ENCODE measurements at places on chromosomes 2 and 18.

DNA sequence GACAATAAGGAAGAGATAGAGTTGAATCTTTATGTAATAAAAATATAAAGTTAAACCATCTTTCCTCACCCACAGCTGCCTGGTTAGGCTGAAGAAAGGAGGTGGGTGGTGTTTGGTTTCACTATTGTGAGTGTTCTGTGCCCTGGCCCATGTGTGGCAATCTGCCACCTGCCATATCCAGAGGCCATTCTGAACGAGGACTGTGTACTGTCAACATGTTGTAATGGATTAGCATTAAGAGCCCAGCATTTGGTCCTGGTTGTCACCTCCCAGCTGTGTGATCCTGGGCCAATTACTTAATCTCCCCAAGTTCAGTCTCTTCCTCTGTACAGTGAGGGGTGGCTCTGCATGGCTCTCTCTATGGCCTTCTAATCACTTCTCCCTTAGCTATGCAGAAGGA, 118.2 kb upstream of the SEC11C start:
- no peak for DNase-seq

GRCh38 chr2:201059961-201060755, 11.3 kb downstream of the HYCC2 start:
- no peak for DNase-seq

GRCh38 chr2:10489842-10490555, 41.9 kb upstream of the ODC1 start:
- DNase-seq = no peak

- no peak for DNase-seq
Observed at GRCh38 chr2:55301277-55301676, 32.2 kb upstream of the MTIF2 start.

- no peak for DNase-seq
Observed at GRCh38 chr2:136527560-136527959, 237.8 kb upstream of the THSD7B start.

DNA sequence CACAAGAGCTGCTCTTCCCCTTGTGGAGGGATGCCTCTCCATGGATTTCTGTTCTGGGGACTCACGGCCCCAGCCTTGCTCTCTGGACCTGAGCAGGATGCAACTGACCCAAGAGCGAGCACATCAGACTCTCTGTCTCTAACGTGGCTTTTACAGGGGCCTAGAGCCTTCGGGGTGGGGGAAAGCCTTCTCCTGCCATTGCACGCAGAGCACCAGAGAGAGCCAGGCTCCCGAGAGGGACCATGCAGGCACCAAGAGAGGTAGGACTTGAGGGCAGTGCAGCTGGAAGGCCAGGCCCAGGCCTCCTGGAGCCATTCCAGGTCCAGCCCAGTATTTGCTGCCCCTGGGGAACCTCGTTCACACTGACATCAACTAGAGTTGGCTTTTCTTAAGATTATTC, 475.6 kb upstream of the MYT1L start:
- no peak for DNase-seq
